ENCODE measurements at places on chromosomes 16 and 17. TPM values are rescaled to one million over a fixed set of nuclear protein-coding genes. Genes with fewer than 3 reads are reported as not detected.

NLRC3 gene
- total RNA-seq: 0.67 TPM

MYH1 gene
- 0.16 TPM for total RNA-seq

ACSM2A gene
- total RNA-seq: not detected

GRCh38 chr17:22507823-22508222 is 815.5 kb downstream of the KCNJ18 start:
- DNase-seq: peak; percentile 35

GRCh38 chr16:72894293-72895151 is 153.4 kb downstream of the ZFHX3 start:
- no peak for DNase-seq
